ENCODE measurements at places on chromosomes 3 and 15.
A peak's percentile ranks its signal among the peaks of the same experiment; 100 is the strongest.

GRCh38 chr15:76282465-76282864, 28.8 kb downstream of the ETFA start:
- DNase-seq = no peak

DNA sequence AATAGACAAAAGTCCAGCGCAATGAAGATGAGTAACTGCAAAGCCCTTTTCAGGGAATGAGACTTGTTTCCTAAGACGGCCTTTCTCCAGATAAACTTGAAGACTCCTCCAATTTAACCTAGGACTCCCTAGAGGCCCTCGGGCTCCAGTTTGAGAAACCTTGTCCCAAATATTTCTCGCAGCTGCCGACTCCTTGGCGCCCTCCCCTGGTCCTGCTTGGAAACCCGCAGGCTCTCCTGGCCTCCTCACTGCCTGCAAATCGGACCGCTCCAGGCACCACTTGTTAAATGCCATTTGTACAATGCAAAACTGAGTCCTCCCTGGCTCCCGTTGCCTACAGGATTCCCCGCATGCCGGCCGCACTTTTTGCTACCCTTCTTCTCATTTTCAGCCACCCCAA, 36.8 kb downstream of the MUC4 start:
- peak; percentile 52 for DNase-seq

DNA sequence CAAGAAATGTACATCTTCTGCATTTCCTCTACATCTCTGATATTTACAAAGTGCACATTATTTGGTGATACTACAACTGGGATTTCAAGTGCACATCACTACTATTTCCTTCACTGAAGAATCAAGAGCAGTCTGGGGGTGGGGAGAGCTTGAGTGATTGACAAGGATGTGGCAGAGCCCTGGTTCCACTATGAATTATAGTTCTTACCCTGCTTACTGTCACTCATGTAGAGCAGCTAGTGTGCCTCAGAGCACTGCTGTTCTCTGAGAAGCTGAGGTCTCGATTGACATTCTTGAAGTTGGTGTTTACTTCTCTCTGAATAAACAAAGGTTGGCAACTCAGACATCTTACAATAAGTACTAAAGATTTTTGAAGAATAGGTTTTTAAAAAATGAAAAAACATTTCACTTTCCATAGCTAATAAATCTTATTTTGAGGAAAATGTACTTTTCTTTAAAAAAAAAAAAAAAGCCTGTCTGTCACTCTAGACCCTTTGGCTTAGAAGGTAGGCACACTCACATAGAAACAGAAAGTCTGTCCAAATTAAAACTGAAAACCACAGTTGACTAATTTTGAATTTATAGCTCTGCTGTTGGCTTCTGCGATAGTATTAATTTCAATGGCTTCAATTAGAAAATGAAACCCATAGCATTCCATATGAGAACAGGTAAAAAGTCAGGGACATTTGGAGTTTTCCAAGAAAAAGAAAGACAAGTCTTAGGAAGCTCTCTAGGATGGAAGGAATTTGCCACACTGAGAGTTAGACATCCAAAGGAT, 5.6 kb downstream of the GREM1 start:
- no peak for DNase-seq

- no peak for DNase-seq
Measured at GRCh38 chr3:117480972-117481371, 771.4 kb downstream of the TUSC7 start.

- no peak for DNase-seq
Measured at GRCh38 chr3:192181151-192181550, 546.2 kb downstream of the FGF12 start.

DNA sequence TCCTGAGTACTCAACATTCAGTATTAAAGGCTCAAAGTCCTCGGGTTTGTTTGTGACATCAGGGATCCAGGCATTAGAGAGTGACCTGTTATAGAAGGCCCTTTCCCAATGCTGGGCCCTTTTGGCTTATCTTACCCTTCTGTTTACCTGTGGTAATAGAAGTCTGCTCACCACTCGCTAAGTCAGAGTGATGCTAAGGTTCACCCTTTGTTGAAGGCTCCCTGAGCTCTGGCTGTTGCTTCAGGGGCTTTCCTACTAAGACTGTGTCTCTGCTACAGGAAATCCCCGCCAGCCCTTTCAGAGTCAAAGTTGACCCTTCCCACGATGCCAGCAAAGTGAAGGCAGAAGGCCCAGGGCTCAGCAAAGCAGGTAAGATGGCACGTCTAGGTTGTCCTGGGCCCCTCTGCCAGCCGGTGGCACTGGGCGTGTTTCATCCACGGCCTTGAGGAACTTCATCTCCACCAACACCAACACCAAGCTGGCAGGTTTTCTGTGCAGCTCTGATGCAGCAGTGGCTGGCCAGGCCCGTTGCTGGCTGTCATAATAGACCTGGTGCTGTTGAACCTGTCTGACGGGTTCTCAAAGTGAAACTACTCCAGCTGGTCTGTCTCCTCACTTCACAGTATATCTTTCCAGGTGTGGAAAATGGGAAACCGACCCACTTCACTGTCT, 99.1 kb downstream of the DNASE1L3 start:
- no peak for DNase-seq

DNA sequence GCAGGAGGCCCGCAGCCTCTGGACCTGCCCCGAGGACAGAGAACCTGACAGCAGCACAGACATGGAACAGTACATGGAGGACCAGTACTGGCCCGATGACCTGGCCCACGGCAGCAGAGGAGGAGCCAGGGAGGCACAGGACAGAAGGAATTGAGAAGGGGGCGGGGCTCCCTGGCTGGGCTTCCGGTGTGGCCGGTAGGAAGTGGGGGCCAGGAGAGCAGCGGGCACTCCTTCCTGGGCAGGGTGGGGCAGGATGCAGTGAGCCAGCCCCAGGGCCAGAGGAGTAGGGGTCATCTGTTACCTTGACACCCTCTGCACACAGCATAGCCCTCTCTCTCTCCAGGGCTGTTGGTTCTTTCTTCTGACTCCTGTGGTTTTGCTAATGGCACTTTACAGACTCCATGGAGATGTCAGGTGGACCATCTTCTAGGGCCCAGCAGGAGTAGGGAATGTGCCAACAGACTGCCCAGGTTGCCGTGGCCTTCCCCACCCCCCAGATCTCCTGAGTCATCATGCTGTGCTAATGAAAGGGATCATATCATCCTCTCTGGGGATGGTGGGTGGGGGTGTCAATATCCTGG, 8.6 kb upstream of the ISG20 start:
- DNase-seq = no peak

DNA sequence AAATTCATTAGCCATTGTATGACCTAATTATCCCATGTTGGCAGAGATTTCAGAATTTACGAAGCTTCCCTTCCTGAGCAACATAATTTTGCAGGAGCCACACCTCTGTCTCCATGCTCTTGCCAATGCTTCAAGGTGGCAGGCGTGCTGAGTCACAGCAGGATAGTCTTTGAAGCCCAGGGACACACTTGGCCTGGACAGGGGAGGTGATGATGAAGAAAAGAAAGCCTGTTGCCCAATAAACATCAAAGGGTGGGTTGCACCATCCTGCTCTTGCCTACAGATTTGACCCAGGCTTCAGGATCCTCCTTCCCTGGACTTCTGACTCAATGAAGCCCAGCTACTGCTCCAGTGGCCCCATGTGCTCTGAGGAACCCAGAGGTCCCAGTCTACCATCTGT, 117.1 kb downstream of the MINAR1 start:
- no peak for DNase-seq

- DNase-seq = peak; percentile 95
Measured at GRCh38 chr15:84981054-84981710, 474 bp upstream of the PDE8A start.

- peak; percentile 57 for DNase-seq
Measured at GRCh38 chr3:46370839-46371518, at the start of gene CCR5. Gene CCR5 (plus strand): TSS chr3:46370946. CDS start chr3:46372903, 1,957 bp downstream.

DNA sequence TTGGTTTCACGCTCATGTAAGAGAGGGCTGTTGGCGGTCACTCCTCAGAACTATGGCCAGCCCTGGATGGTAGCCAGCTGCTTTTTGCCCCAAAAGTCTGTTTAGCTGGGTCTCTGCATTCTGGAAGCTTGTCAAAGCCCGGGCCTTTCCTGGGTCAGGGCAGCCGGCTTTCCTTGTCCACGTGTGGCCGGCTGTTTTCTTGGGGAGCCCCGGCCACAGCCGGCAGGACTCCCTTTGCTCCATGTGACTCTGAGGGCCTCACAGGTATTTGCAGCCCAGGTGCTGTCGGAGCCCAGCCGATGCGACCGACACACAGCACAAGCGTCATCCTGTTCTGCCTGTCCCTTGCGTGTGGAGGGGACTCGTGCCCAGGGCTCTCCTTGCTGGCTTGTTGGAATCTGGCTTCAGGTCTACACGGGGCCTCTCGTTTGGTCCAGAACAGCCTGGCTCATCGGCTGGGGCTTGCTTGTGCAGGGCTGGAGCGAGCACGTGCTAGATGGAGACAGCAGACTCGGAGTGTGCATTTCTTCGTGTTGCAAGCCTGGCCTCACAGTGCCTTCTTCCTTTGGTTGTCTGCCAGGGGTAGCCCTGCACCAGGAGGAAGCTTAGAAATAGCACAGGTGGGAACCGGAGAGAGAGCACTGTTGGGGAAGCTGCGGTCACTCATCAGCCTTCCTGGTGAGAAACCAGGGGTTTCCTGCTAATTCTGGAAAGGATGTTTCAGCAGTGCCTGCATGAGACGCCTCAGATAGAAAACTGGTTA, 51.5 kb downstream of the PGPEP1L start:
- DNase-seq = peak; percentile 8

GRCh38 chr3:31254483-31254882, 278.2 kb upstream of the STT3B start:
- no peak for DNase-seq

- no peak for DNase-seq
Measured at GRCh38 chr3:71425491-71426071, 157.9 kb downstream of the FOXP1 start.

GRCh38 chr3:110391042-110391441, 680.6 kb upstream of the NECTIN3 start:
- no peak for DNase-seq

DNA sequence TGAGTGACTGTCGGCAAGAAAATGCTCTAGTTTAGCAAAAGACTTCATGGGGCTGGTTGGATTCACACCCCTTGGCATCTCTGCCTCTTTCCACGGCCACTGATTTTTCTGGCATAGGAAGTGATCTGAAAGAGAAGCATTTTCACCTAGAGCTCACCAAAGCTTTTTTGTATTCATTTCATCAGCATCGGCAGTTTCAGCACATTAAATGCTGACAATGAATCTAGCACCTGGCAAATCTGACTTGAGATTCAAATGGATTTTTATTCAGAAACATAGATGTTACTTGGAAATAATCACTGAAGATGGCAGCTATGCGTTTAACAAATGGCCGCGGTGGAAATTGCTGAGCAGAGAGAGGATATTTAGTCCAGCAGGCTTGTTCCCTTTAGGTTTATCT, 155.9 kb downstream of the MEIS2 start:
- DNase-seq = no peak

DNA sequence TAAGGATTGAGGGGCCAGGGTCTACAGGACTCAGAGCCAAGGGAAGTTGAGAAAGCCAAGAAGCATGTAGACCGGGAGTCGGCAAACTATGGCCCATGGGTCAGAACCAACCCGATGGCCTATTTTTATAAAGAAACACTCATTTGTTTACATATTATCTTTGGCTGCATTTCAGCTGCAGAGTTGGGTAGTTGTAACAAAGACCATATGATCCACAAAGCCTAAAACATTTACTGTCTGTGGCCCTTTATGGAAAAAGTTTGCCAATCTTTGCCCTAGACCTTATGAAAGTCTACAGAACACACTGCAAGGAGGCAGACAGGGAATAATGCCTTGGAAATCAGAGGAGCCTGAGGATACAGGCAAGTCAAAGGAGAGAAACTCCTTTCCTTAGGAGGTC, 63.2 kb upstream of the MNS1 start:
- DNase-seq = no peak

- no peak for DNase-seq
Measured at GRCh38 chr3:130779031-130779430, 32.4 kb upstream of the PIK3R4 start.

- no peak for DNase-seq
Measured at GRCh38 chr3:106877627-106878026, 499.6 kb upstream of the CCDC54 start.

DNA sequence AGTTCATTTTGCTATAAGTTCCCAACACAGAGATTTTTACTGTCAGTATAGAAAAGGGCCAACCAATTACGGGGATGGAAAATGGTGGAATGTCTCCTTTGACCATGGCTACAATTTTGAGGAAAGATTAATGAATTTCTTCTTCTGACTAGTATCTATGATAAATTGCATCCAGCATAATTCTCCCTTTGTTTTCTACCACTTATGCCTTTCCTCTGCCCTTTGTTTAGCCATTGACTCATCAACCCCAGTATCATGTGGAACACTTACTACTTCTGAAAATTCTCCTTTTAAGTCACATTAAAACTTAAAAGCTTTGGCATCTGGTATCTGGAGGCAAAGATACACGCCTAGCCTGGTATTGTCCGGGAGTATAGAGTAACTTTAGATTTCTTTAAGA, 92.9 kb upstream of the CADPS start:
- no peak for DNase-seq

GRCh38 chr3:168218600-168218999, 122.9 kb upstream of the GOLIM4 start:
- DNase-seq = no peak

DNA sequence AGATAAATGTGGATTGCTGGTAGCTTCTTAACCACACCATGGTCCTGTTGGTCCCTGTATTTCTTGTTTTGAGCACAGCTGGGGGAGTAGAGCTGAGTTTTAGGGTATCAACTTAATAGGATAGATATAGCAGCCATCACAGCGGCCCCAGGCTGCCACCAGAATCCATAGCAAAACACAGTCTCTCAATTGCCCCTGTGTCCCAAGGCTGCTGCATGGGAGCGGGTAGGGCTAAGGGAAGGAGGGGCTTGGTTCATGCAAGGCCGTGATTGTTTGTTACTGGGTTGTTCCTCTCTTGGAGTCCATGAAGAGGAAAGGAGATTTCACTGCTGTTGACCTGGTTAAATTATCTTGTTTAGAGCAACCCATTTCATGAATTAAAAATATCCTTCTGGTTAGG, 22.1 kb downstream of the ARNT2 start:
- DNase-seq = no peak

- DNase-seq = peak; percentile 16
Measured at GRCh38 chr3:157226173-157226847, 66.4 kb upstream of the CCNL1 start.

GRCh38 chr15:31782951-31783350, 247.4 kb upstream of the CHRNA7 start:
- DNase-seq = no peak

DNA sequence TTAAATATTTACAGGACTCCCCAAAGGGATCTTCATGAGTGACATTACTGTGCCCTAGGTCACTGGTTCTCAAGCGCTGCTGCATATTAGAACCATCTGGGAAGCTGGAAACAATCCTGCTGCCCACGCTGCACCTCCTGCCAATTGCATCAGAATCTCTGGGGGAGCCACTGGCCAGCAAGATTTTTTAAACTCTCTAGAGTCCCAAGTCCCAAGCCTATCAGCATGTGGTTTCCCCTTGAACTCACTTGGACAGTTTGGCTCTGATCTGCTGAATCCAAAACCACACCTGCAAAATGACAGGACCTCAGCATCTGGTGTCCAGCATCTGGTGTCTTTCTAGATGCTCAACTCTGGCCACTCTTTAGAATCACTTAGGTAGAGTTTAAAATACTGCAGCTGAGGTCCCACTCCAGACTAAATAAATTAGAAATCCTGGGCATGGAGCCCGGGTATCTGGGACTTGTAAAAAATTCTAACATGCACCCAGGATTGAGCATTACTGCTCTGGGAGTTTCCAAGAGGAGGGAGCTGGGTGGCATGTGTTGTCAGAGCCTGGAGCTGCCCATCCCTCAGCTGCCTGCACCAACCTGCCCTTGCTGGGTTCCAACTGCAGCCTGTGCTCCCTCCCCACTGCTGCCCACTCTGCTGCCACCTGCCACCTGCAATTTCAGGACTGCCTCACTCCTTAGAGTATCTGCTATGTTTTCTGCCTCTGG, 311.3 kb downstream of the SLC9A9 start:
- no peak for DNase-seq

Measured in hematopoietic multipotent progenitor cell treated with erythropoietin and hydrocortisone succinate and interleukin-3 and kit ligand, for 6 days (in vitro differentiated cells).